ENCODE measurements at places on chromosomes 5 and 9.

DNA sequence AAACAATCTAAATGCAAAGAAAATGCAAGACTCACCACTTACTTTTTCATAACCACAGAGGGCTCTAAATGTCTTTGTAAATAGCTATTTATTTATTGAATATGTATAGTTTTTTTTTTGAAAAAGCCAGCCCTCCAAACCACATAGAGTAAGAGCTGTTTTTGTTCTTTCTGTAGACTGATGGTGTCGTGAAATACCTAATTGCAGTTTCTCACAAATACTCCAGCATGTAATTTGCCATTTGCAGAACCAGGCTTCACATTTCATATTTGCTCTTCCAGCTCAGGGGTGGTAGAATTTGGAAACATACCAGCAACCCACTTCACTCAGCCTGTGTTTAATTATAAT is 159.8 kb downstream of the TMC1 start:
- DNase-seq = no peak

DNA sequence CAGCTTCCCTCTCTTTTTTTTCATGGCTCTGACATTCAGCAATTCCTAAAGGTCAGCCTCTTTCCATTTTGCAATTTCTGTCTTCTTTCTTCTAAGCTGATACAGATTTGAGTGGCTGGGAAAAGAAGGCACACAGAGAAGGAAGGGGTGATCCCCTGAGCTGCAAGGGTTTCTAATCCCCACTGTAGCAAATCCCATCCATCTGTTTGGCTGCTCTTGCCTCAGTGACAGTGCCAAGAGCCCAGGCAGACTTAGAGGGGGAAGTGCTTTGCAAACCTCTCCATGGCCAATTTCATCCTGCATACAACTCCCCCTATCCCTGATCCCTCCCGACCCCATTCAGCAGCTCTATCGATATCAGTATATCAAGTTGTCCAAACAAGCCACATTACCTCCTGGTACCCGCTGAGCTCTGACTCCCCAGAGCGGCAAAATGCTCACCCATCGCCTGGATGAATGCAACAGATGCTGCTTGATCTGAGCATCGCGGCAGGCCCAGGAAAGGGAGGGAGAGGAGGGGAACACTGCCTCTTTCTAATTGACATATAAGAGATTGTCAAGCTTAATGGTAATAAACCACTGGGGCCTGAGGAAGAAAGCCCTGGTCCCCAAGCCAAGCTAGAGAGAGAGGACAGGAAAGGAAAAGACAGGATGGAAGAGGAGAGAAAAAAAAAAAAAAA is 268.9 kb downstream of the ASTN2 start:
- DNase-seq = no peak

GRCh38 chr9:123447934-123448646 is 92.1 kb downstream of the CRB2 start:
- no peak for DNase-seq

DNA sequence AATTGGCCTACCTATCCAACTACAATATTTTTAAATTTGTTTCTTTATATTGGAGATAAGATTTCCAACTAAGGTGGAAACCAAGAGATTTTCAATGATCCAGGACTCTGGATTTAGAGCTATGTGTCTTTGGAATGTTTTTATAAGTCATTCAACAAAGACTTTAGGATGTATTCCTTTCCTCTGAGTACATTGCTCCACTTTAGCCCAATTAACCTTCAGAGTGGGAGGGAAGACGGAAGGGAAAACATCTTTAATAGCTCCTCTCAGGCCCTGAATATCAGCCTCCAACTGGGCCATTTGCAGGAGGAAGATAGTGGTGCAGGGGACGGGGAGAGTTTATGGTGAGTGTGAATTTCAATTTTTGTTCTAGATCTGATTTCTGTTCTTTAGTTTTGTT is 239.2 kb downstream of the PIK3R1 start:
- no peak for DNase-seq

DNA sequence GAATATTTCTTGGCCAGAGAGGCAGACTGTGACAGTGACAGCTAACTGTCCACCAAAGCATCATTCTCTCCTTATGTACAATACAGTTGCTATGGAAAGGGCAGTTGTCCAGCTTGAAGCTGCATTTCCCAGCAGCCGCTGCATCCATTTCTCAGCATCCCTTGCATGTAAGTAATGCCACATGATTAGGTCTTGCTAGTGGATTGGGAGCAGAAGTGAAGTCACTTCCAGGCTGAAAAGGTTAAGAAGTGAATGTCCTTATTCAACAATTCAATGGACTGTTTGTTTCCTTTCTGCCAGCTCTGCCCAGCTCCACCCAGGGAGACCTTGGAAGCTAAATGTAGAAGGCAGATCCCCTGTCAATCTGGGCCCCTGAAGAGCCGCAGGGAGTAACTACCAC is 26.1 kb upstream of the RETREG1 start:
- peak; percentile 64 for DNase-seq

DNA sequence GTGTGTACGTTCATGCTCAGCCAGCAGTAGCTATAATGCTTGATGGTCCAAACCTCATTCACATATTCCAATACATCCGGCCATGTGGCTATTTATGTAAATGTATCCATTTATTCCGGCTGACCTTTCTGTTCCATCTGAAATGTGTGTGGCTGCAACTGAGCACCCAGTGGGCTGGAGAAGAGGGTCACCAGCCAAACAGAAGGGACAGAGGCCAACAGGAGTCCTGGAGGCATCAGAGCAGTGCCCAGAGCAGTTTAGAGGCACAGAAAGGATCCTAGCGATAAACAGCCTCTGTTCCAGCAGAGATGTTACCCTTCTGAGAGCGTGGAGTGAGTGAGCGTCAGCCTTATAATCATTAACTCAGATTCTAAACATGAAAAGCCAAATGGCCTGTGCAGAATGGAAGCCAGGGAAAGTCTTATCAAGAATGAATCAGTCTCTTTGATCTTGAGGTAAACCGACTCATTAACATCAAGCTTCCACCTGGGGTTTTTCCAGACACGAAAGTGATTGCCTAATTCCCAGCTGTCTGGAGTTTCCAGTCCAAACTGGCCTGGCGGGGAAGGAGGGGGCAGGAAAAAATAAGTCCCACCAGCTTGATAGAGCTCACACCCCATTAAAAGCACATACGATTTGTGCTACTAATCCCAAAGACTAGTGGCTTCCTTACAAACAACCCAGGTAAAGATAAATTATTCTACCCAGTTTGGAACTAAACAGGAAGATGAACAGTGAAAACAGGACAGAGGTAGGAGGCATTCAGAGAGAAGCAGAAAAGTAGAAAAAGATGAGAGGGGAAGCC is 55.7 kb downstream of the SUSD1 start:
- no peak for DNase-seq

- DNase-seq = peak; percentile 32
Measured at GRCh38 chr9:34085581-34086500, 37.2 kb upstream of the UBAP2 start.

DNA sequence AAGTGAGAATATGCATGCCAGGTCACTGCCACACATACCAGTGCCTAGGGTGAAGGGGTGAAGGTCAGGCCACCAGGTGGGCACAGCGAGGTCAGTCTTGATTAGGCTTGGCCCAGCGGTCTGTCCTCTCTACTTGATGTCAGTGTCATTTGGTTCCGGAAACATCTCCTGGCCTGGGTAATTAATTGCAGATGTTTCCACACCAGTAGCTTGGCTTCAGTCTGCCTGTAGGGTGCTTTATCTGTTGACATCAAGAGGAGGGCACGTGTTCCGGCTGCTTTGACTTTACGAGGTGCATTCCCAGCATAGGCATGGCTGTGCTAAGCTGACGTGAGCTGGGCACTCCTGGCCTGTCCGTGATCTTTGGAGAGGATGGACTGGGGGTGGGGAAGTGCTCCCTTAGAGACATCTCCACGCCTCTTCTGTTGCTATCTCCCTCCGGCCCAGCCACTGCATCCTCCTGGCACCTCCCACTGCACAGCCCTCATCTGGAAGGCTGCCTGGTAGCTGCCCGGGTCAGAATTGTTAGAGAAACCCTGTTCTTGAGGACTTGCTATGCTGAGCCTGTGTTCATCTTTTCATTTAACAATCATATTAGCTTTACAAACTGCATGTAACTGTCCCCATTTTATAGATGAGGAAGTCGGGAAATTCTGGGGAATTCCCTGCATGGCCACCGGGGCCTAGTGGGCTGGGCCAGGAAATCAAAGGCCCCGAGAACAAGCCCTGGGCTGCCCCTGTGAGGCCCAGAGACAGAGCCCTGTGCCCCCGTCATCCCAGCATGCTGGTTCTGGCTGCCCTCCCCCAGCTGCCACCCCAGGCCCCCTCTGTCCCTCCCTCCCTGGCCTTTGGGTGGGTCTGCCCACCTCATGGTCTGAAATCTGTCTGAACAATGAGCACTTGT is 29.1 kb downstream of the JADE2 start:
- DNase-seq = peak; percentile 52

- no peak for DNase-seq
Measured at GRCh38 chr5:153460421-153460820, 30.0 kb upstream of the GRIA1 start.

DNA sequence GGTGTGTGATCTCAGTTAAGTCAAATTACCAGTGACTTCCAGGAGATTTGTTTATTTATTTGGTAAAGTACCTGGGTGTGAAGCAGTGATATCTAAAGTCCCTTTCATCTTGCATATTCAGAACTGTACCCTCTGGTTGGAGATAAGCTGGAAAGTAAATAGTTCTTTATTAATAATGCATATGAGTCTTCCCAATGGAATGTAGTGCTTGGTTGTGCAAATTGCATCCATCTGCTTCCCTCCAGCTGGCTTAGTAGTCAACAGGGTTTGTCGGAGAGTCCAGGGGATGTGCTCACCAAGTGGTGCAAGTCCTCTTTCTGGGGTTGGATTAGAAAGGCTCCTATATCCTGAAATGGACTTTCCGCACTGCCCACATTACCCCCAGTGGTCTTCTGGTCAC is 42.0 kb downstream of the TRPM3 start:
- no peak for DNase-seq
